Activated CD8-positive, alpha-beta memory T cell treated with anti-CD3 and anti-CD28 coated beads, Interleukin-2, amount 50 U/mL, for 4 hours (primary cell): ENCODE measurements at places on chromosomes 4 and X.

- no peak for DNase-seq
Measured at GRCh38 chr4:7227008-7227407, 34.7 kb downstream of the SORCS2 start.

GRCh38 chrX:17081968-17082367, 135.5 kb downstream of the REPS2 start:
- DNase-seq: no peak

DNA sequence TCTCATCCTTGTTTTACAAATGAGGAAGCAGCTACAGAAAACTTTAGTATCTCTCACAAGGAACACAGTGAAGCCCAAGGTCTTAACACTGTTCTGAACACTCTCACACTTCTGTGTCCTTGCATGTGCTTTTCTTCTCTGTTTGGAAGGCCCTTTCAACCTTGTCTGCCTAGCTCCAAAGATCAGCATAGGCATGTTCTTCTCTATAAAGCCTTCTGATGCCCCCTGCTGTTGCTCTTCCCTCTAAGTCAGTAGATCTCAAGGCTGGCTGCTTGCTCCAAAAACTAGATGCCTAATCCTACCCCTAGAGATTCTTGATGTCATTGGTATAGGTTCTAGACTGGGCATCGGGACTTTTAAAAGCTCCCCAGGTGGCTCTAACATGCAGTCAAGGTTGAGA, 5.9 kb downstream of the APOO start:
- peak; percentile 23 for DNase-seq

DNA sequence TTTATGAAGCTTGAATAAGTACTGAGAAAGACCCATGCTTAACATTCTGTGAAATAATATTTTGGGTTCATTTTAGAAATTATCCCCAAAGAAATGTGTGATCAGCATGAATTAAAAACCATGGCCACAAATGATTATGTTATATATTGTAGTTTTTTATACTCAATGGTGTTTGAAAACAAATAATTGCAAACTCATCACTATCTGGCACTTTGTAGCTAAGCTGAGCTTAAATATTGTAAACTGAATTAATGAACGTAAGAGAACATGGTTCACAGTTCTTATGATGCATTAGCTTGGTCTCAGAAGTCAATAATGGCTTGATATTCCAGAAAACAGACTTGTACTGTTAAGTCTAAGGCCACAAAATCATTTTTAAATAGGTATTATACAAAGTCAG, 24.6 kb upstream of the ASB5 start:
- no peak for DNase-seq

GRCh38 chr4:167724941-167725340, 367.4 kb upstream of the ANXA10 start:
- no peak for DNase-seq

DNA sequence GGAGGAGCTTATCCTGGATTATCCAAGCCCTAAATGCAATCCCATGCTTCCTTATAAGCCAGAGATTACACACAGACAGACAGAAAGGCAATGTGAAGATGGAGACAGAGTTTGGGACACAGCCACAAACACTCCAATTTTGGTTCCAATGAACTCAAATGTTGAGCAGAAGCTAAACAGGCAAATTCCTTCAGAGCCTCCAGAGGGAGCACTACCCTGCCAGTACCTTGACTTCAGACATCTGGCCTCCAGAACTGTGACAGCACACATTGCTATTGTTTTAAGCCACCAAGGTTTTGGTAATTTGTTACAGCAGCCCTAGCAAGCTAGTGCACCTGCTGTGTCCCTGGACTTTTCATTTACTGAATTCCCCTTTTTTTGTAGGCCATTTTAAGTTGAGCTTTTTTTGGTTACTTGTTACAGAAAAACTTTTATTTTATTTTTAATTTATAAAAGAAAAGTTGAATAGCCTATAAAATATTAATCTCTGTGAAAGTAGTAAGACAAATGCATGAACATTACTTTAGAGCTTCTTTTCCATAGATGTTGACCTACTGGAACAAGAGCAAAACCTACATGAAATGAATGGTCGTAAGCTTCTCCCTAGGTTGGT, 33.4 kb upstream of the SRD5A3 start:
- DNase-seq: peak; percentile 23

GRCh38 chr4:61225656-61226055, 25.5 kb downstream of the ADGRL3 start:
- no peak for DNase-seq

DNA sequence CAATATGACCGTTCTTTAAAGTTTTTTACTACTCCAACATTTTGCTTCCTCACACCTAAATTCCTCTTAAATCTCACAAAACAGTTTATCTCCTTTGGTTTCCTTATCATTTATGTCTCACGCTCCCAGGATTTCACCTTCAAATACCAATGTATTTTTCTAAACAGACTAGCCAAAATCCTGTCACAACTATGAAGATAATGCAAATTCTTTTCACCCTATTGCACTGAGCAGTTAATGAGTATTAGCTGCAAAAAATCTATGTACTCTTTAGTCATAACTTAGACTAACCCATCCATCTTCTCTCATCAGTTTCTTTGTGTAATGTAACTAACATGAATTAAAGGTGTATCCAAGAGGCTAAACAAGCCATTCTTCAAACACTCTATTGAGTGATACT, 151.3 kb downstream of the COMMD8 start:
- no peak for DNase-seq

- DNase-seq: no peak
Measured at GRCh38 chr4:186002853-186003252, 66.1 kb upstream of the TLR3 start.

GRCh38 chrX:110180928-110181310, 137.0 kb downstream of the AMMECR1 start:
- no peak for DNase-seq

DNA sequence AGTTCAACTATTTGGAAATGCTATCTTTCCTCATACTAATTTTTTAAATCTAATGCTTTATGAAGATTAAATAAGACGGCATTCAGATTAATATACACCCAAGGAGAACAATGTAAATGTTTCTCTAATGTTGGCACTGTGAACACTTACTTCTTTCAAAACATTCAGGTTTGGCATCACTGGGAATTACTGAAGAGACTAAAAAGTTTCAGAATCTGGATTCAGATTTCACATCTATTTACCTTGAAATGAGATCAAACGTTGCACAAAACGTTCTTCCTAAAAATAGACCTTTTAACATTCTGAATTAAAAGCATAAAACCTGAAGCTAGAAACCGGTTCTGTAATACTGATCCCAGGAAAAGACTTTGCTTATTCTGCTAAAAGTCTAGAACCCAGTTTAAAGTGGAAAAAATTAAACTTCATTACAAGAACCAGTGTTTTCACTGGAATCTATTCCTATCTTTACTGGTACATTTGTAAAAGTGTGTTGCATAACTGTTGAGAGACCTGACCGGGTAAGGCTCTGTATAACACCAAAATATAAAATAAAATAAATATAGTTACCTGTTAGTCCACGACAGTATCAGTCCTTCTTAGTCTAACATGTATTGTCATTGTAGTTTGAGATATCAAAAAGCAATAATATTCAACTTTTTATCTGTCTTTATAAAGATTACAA, 117.4 kb upstream of the MAP9 start:
- DNase-seq: no peak

GRCh38 chr4:5209862-5210261, 158.6 kb downstream of the STK32B start:
- no peak for DNase-seq

DNA sequence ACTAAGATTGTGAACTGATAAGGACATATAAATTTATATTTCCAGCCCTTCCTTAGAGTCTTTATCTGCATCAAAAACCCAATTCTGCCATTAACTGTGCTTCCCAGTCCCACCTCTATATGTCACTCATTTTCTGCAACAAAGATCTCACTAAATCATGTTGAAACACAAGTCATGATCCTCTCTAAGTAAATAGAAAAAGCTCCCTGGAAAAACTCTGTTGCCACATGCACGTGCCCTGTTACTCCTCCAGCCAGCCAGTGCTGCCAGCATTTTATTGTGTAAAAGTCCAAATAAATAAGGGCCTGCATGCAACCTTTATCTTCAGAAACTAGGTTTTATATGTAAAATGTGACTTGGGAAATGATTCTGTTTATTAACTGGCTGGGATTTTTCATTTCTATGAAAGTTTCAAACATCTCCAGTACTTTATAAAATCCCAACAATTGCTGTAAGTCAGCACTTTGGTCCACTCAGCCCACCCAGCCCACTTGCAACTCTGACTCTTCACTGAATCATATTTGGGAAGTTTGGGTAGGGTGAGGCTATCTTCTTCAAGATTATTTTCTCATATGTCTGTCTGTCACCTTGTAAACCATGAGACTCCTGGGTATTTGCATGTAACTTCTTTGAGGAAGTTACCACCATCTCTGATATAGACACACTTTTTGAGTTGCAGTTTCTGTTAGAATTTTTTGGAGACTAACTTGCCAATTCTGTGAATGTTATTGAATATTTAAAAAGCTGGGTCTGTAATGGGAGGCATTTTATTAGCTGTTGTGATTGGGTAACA, 40.0 kb upstream of the SMARCA5 start:
- DNase-seq: no peak

GRCh38 chrX:101685923-101686322, 26.3 kb upstream of the ARMCX2 start:
- DNase-seq: no peak

GRCh38 chr4:7389101-7389701, 45.5 kb downstream of the PSAPL1 start:
- DNase-seq: no peak

DNA sequence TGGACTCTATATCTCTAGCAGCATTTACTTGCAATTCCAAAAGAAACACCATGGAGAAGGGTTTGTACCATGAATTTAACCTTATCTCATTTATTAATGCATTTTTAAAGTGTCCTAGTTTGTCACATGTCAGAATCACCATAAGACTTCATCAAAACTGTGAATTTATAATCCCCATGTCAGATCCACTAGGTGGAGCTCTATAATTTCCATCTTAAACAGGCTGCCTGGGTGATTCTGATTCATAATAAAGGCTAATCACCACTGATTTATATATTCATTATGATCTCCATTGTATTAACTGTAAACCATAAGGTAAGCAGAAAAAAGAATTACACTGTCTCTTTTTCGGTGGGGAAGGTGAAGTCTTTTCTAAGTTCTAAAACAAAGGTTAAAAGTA, 4.0 kb downstream of the TCEAL2 start:
- DNase-seq: no peak

- no peak for DNase-seq
Measured at GRCh38 chrX:155874571-155875244, 6.4 kb upstream of the VAMP7 start.

DNA sequence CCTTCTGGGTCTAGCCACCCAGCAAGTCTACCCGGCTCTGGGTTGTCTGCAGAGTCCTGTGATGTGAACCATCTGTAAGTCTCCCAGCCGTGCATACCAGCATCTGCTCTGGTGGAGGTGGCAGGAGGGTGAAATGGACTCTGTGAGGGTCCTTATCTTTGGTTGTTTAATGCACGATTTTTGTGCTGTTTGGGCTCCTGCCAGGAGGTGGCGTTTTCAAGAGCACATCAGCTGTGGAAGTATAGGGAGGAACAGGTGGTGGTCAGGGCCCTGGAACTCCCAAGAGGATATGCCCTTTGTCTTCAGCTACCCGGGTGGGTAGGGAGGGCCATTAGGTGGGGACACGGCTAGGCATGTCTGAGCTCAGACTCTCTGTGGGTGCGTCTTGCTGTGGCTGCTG, 66.5 kb upstream of the ZFP42 start:
- no peak for DNase-seq
